CD4-positive, CD25-positive, alpha-beta regulatory T cell (primary cell): ENCODE measurements at places on chromosomes 3 and 15. TPM values are rescaled to one million over a fixed set of nuclear protein-coding genes. Genes with fewer than 3 reads are reported as not detected.
A peak's percentile ranks its signal among the peaks of the same experiment; 100 is the strongest.

SUCLG2 gene
- 67.6 TPM for polyA plus RNA-seq

LINS1 gene
- 55.8 TPM for polyA plus RNA-seq

DNA sequence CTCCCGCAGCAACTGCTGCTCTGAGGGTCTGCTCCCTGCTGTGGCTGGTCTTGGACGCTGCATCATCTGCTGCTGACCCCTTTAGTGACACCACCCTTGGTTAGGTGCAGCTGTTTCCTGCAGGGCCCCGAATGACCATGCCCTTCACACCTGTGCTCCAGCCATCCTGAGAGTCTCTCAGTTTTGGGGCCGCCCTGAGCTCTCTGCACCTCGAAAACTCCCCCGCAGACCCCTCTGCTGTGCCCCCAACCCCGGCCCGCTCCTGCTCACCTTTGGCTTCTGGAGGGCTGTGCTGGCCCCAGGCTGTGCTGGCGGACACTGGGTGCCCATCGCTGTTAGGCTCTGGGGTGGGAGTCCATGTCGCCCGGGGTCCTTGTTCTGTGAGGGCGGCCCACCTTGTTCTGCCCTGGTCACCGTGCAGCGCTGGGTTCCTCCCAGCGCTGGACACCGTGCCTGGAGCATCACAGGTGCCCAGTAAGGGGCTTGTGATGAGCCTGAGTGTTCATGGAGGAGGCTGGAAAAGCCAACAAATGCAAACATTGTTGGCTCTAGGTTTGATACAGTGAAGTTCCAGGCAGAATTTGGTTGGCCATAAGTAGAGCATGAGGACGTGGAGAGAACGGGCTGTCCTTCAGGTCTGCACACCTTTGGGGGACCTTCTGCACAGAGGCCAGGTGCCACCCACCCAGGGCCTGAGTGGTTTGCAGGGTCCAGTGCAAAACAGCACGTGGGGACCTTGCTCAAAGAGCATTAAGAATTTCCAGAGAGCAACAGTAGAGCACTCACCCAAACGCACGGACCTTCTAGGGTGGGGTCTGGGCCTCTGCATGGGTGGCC is 12.3 kb downstream of the ABTB1 start:
- DNase-seq = no peak

- no peak for DNase-seq
Observed at GRCh38 chr3:99286266-99286845, 352.0 kb upstream of the COL8A1 start.

DNA sequence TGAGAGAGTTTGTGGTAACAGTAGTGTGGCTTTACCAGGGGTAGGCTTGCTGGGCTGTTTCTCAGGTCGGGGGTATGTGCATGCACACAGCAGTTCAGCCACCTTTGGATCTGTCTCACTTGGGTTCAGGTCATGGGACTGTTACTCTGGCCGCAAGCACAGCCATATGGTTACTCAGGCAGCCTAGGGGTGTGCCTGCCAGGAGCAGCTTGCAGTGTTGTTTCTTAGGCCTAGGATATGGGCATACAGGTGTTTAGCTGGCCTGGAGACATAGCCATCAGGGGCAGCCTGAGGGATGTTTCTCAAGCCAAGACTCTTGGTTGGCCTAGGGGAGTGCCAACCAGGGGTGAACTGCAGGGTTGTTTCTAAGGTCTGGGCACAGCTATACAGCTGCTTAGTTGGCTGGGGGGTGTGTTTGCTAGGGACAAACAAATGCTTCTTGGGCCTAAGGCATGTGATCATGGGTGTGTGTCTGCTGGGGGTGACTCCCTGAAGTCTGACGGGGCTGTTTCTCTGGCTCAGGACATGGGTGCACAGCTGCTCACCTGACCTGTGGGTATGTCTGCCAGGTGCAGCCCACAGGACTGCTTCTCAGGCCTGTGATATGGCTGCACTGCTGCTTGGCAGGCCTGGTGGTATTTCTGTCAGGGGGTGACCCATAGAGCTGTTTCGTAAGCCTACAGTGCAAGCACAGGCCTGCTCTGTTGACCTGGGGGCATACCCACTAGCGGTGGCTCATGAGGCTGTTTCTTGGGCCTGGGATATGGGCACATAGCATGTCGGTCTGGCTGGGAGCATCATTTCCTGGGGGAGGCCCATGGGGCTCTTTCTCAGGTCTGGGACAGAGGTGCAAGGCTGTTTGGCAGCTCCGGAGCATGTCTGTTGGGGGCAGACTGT is 168.0 kb upstream of the THRB start:
- DNase-seq = no peak

DNA sequence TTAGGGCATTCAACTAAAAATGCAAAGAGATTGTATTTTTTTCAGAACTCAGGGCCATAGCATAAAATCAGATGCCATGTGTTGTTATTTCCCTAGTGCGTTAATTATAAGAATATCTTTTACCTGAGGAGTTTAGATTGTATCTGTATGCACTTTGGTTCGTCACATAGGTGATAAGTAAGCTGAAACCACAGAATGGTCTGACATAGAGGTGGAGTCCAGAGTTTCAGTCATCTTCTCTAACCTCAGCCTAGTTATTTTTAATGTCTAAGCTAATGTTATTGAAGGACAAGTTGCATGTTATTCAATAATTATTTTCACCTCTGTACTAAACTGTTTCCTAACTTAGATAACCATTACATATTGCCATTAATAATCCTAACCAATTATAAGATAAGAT is 27.1 kb upstream of the CNTN4 start:
- no peak for DNase-seq

GRCh38 chr3:141738891-141739363 is 829 bp downstream of the RNF7 start:
- peak; percentile 69 for DNase-seq
